ENCODE measurements at places on chromosomes 16 and 17.

DNA sequence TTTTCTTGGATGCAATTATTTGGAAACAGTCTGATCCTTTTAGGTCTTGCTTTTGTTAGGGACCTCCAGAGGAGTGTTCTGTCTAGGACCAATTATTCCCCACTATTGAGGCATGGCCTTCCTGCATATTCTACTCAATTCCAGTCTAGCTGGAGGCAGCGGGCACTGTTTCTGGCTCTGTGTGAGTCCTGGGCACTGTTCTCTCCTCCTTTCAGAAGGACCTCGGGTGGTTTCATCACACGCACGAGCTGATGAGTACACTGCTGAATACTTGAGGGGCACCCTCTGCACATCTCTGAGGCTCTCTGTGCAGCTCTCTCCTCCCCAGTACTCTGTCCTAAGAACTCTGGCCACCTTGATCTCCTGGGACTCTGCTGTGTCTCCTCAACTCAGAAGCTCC is 30.7 kb downstream of the DYNLL2 start:
- DNase-seq, result no peak

DNA sequence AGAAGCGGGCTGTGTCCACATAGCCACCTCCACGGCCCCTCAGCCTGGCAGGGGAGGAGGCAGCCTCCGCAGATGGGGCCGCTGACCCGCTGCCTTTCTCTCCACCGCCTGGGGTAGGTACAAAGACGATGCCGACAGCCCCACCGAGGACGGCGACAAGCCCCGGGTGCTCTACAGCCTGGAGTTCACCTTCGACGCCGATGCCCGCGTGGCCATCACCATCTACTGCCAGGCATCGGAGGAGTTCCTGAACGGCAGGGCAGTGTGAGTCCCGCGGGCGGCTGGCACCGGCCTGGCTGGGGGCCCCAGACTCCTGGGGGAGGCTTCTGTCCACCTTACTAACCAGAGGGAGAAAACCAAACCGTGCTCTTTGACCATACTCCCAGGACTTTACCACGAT is 27.9 kb downstream of the MGRN1 start:
- DNase-seq, result no peak

DNA sequence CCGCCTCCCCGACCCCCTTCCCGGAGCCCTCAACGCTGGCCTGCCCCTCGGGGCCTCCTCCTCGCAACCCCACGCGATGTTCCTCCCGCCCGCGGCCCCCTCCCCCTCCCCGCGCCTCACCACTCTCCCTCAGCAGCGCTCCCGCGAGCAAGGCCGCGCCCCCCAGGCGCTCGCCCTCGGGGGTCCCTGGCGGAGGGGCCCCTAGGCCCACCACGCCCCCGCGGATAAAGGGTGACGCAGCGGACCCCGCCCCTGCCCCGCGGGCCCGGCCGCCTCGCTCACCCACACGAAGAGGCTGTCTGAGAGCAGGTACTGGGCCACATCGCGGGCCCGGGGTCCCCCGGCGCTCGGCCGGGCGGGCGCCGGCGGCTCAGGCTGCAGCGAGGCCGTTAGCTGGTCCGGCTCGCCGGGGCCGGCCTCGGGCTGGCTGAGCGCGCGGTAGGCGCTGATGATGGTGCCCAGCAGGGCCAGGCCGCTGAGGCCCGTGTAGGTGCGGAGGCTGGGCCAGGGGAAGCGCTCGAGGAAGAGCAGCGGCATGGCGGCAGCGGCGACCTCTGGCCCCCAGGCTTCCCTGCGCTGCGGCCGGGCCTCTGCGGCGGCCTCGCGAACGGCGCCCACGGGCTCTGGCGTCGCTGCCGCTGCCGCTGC is 430 bp downstream of the AMFR start:
- DNase-seq, result peak; percentile 28

- no peak for DNase-seq
Observed at GRCh38 chr17:79752175-79752574, 21.4 kb downstream of the ENPP7 start.

DNA sequence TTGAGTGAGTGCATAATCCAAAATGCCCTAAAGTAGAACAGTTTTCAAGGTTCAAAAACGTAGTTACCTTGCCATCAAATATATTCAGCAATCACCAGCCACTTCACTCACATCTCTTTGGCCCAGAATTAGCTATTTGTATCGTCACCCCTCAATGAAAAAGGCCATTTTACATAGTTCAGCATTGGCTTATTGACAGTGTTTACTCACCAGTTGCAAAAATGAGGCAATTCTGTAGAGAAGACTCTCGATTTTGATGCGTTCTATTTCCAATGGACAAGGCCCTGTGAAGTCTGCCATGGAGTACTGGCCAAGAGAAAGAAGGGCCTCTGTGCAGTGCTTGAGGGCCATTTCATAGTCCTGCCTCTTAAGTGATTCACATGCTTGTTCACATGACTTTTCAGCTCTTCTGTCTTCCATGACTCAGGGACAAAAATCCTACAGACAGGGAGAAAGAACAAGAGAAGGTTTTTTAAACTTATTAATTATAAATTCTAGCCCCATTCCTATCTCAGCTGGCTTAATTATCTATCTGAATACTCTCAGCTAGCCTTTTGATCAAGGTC is 26.5 kb downstream of the HELZ start:
- no peak for DNase-seq

DNA sequence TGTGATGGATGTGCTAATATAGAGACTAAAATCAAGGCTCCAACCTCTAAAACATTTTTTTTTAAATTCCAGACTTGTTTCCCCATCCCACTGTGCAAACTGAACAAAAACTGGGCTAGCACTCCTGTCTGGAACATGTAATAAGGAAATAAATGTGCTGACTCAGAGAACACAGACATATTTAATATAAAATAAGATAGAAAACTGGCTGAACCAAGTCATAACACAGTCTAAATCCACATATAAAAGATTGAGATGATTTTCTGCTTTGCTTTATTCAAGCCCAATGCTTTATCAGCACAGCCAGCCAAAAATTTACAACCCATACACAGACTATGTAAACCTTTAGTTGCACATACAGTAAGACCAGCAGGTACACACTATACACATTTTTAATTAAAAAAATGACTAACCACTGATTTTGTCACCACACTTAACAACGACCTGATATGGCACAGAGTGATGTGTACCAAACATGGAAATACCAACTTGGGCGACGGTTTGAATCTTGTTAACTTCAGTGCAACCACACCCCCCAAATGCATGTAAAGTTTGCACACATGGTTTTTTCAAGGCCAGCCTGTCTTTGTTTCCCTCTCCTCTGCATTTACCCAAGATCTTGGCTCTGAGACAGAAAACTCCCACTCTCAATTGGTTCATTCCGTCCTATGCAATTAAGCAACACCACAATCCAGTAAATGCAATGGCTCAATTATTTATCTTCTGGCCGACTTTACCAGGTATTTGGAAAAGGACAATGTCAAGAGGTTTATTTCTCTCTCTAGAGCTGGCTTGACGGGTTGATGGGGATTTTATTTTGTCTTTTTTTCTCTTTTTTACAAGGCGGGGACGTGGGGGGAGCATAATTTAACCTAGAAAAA is 1.2 kb downstream of the STAT3 start:
- no peak for DNase-seq
